Fibroblast of pulmonary artery (primary cell): ENCODE measurements at places on chromosomes 11 and 22.

DNA sequence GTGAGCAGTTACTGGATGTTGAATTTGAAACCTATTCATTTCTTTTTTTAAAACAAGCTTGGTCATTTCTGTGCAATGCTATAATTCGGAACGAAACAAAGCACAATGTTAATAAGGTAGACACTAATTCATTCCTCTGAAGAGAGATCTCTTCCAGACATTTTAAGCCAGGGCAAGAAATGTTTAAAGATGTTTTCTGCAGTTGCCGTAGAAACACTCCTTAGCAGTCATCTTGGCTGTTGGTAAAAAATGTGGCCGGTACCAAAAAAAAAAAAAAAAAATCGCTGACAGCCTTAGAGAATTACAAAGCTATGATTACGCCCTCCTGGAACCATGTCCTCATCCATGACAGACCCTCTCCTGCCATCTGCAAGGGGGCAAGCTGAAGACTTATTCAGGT is 66.4 kb upstream of the TTC12 start:
- no peak for DNase-seq

DNA sequence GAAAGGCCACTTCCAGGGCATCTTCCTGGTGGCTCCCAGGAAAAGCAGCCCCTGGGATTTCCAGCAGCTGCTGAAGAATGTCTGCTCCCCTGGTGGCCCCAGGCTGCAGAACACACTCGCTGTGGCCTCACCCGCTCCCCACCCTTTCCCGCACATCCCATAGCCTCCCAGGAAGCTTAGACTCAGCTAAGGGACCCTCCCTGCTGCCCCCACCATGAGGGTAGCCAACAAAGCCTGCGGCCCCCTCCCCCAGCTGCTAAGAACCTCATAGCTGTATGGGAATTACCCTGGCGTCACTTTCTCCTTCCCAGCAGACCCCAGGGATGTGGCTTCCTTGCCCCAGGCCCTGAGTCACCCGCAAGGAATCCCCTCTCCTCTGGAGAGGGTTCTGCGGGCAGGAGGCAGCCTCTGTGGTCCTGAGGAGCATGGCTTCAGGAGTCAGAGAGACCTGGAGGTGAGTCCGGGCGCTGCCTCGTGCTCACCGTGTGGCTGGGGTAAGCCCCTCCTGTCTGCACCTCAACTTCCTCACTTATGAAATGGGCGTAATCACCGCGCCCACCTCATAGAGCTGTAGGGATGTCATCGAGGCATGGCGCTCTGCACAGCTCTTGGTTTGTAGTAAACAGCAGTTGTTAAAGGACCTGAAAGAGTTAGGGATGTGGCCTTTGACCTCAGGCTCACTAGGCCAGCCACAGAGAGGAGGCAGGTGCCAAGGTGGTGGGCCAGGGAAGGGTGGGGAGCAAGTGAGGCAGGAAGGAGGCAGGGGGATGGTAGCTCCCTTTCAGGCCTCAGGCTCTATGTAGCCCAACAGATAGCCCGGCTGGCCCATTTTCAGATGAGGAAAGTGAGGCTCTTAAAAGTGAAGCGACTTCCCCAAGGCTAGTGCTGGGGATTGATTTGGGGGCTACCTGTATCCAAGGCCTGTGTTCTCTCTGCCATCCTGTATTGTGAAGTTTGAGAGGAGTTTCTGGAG is 71.2 kb downstream of the LRRC32 start:
- peak; percentile 36 for DNase-seq

DNA sequence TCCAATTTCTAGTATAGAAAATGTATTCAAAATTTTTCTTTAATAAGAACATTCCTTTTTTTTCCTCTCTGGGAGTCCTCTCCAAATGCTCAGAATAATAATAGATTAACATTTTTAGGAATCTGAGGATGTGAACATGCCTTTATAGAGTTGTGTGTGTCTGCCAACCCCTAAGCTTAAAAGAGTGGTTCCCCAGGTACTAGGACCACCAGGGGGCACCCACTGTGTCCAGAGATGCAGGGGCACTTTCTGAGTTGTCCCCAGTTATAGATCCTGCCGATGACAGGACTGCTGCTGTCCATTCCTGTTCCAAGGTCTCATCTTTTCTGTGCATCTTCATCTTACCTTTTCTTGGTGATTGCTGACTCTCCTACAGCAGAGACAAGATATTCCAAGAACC is 27.0 kb upstream of the MICAL2 start:
- DNase-seq: no peak

- DNase-seq: no peak
These were observed 30.4 kb downstream of the USH1C start for GRCh38 chr11:17513853-17514252.

DNA sequence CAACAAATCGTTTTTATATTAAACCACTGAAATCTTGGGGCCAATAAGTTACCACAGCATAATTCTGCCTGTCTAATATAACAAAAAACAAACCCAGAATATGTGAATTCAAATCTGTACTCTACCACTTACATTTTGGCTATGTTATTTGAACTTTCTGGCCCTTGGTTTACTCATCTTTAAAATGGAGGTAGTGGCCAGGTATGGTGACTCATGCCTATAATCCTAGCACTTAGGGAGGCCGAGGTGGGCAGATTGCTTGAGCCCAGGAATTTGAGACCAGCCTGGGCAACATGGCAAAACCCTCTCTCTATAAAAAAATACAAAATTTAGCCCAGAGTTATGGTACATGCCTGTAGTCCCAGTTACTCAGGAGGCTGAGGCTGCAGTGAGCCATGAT is 84.2 kb downstream of the FAM168A start:
- DNase-seq: no peak
